ENCODE measurements at places on chromosomes 5 and 9.

DNA sequence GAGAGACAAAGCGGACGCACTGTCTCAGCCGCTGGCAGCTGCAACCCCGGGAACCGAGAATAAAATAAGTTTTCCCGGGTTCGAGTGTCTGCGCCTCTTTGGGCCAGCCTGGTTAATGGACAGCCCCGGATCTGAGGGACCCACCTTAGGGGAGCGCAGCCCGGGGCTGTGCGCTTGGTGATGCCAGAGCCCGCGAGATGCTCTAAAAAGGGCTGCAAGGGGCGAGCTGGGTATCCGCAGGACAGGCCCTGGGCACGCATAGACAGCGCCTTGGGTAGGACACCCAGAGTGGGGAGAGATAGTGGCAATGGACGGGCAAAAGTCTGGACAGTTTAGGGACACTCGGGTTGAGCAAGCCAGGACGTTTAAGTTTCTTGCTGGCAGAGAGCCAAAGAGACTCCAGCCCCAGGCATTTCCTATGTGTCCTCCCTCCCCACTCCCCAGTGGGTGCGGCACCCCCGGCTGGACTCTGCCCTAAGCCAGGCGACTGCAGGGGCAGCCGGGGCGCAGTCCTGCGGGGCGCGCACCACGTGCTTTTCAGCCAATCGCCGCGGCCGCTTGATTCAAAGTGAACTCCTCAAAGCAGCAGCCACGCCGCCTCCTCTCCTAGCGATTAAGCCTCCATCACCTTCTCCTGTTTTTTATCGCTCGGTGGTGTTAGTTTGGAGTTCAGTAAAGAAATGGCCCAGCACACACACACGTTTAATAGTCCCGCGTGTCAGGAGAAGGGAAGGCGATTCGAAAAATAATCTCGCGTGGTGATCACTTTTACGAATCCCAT, 616 bp upstream of the ENC1 start:
- no peak for DNase-seq

GRCh38 chr5:31990701-31991110, 183.4 kb downstream of the GOLPH3 start:
- no peak for DNase-seq

- peak; percentile 19 for DNase-seq
These were observed 3.9 kb downstream of the MEGF9 start for GRCh38 chr9:120710110-120710981.

DNA sequence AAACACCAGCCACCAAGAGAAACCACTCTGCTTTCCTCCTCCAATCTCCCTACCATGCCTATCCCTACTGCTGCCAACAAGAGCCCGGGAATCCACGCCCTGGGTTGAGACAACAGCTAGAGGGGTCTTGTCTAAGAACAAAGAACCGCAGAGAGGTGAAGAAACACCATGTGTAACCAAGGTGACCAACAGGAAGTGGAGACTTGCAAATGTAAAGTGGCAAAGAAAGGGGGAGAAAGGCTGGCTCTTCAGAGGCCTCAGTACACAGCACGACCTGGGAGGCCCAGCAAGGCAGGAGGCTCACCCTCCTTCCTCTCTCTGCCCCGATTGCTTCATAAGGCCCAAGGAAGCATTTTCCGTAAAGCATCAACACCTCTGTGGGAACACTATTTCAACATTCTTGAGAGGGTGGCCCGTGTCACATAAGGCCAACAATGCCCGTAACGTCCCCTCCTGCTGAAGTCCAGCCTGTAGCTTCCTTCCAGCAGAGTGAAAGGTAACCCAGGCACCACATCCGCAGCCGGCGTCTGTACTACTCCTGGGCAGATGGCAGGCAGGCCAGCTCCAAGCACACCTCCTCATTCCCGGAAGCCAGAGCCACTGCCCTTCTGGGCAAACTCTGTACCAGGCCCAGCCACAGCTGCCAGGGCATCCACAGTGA, 18.3 kb downstream of the CCNJL start:
- DNase-seq: no peak

DNA sequence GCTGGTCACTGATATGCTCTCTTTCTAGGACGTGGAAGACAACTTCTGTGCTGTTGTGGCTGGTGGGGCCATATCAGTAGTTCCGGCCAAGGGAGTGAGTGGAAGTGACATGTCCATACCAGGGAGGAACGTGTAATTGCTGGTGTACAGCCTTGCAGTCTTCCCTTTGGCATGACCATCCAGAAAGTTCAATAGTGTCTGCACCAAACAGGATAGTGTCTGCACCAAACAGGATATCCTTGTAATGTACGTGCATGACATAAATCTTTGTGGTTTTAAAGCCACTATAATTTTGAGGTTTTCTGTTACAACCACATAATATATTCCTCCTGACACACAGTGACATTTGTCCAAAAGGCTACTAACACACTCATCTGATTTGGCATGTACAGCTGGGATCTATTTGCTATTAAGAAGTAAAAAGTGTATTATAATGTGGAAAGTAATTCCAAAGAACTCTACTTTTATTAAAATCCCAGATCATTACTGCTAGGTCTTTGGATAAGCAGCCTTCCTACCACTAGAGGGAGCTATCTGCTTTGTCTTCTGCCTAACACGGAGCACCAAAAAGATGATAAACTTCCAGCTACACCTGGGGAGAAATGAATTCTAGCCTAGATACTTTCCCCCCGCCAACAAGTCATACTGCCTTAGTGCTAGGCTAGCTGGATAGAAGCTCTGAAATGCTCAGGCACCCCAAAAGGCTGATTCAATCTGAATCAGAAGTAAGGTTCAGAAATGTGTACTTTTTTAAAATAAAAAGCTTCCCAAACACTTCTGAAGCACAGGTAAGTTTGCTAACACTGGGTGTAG, 52.7 kb downstream of the RNF145 start:
- no peak for DNase-seq

DNA sequence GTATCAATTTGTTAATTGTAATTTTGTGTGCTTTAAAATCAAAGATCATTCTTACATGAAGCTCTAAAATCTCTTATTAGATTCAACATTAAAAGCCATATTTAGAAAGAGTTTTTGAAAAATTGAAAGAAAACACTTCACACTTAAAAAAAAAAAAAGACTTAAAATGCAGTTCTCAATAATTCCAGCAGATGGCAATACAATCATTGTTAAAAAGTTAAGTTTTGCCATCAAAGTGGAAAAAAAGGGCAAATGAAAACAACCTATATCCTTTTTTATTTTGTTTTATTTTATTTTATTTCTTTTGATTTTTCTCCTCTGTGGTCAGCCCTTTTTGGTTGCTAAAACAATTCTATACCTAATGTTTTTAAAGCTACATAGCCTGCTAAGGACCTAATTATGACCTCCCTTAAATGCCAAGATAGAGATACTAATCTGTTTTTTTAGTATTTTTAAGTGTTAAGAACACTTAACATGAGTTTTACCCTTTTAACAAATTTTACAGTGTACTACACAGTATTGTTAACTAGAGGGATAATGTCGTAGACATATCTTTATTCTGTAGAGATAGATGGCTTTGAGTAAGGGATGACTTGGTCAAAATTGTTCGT, 154.2 kb upstream of the DAB2 start:
- no peak for DNase-seq

GRCh38 chr9:638152-638551, 203.3 kb upstream of the DMRT1 start:
- DNase-seq: no peak

DNA sequence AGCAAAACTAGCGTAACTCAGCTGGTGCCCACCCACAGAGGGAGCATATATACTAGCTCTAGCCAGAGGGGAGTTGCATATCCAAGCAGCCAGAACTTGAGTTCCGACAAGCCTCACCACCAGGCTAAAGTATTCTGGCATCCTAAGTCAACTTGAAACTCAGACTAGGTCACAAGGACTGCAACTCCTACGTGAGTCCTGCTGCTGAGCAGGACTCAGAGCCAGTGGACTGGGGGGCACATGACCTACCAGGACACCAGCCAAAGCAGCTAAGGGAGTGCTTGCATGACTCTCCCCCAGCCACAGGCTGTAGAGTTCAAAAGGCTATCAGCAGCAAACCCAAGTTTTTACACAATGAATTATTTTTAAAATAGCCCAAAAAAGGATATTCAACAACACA, 26.1 kb downstream of the SPDL1 start:
- no peak for DNase-seq

DNA sequence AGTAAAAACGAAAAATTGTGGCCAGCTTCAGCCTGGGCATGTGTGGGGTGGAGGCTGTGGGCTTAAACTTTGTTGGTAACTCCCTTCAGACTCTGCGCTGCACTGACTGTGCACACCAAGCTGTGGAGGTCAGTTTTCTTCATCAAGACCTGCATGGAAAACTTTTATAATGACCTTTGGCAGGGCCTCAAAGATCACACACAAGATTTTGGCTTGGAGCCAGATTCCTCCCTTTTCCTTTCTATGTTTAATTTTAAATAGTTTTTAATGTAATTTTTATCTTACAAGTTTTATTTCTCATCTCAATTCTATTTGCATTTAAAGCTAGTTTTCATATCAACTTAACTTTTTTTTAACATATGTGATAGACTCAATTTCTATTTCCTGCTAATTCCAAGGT, 1211.1 kb upstream of the CDH18 start:
- no peak for DNase-seq

GRCh38 chr9:17660158-17660557, 81.3 kb downstream of the SH3GL2 start:
- DNase-seq: no peak

DNA sequence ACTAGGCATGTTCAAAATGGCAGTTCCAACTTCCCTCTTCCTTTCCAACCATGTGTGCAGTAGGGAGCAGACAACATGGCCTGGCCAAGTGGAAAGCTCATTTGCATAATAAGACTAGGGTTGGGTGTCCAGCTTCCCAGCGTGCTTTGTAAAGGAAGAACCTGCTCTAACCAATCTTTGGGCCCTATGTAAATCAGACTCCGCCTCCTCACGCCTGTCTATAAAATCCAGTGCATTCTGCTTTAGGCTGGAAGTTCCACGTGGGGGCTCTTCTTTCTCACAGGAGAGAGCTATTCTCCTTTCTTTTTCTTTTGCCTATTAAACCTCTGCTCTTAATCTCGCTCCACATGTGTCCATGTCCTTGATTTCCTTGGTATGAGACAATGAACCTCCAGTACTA, 83.4 kb downstream of the GCNT1 start:
- no peak for DNase-seq

DNA sequence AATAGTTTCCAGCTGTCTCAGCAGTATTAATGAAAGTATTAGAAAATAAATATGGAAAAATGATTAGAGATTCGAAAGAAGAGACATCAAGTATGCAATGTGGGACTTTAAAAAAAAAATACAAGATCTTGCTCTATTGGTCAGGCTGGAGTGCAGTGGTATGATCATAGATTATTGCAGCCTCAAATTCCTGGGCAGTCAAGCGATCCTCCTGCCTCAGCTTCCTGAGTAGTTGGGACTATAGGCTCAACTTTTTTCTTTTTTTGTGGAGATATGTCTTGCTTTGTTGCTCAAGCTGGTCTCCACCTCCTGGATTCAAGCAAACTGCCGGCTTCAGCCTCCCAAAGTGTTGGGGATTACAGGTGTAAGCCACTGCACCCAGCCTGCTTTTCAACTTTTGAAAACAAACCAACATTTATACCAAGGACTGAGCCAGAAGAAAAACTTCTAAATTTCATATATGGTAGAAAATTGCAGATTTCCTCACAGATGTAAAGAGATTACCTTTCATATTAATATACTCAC, 323.1 kb downstream of the ADGRV1 start:
- no peak for DNase-seq

GRCh38 chr5:37197340-37198050, 51.7 kb downstream of the CPLANE1 start:
- DNase-seq: no peak

- DNase-seq: no peak
These were observed 42.1 kb downstream of the MRPL36 start for GRCh38 chr5:1757511-1757910.

DNA sequence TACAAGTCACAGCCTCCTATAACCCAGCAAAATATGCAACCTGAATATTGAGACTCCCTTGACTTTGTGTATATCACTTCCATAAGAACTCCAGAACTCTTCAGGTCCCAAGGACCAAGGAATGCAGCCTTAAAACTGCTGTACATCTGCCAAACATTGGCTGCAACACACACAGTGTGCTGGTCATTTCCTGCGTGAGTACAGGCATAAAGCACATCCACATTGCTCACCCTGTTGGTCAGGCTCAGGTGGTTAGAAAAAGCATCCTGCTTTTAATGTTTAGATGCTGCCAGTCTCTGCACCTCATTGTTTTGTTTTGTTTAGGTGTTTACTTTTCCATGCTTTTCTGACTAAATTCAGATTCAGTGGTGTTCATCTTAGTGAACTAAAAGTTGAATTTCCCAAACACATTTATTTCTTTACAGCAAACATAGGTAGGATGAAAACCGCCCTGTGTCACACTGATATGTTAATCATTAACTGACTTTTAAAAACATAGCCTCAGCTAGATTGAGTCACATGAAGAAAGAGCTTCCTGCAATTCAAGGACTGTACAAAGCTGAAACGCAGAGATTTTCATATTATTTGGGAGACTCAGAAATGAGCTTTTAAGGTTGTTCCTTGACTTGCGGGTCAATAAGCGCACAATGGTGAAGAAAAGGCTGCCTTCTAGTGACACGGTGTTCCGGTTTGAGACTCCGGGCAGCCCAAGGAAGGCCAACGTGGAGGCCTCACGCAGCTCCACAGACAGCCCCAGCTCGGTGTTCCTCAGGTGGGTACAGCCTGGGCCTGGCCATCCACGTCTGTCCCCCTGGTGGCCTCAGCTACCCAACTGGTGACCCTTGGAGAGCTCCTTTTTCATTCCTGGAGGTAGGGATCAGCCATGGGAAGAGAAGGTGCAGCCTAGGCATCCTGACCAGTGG, 52.2 kb upstream of the GRAMD2B start:
- no peak for DNase-seq

- no peak for DNase-seq
These were observed 73.2 kb downstream of the TRIO start for GRCh38 chr5:14216372-14216771.

GRCh38 chr5:8057769-8058168, 188.8 kb downstream of the MTRR start:
- DNase-seq: no peak

DNA sequence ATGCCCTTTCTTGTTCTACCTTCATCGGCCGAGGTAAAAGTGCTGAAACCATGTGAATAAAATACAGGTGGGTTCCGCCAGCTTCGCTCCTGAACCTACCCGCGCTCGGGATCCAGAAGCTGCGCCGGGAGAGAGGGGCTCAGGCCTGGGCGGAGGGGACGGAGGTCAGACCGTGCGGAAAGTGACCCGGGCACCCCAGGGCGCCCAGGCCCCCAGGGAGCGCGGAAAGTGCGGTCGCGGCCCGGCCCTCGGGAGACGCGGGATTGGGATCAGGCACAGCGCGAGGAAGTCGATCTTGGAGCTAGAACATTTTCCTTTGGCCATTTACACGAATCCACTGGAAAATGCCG, 329 bp downstream of the SYK start:
- no peak for DNase-seq

GRCh38 chr5:72451741-72452505, 55.3 kb downstream of the ZNF366 start:
- no peak for DNase-seq

GRCh38 chr5:6355294-6355693, 23.1 kb downstream of the MED10 start:
- DNase-seq: no peak

All from hippocampal formation (tissue), 2 donors.